ENCODE measurements at places on chromosomes 3 and 15.

DNA sequence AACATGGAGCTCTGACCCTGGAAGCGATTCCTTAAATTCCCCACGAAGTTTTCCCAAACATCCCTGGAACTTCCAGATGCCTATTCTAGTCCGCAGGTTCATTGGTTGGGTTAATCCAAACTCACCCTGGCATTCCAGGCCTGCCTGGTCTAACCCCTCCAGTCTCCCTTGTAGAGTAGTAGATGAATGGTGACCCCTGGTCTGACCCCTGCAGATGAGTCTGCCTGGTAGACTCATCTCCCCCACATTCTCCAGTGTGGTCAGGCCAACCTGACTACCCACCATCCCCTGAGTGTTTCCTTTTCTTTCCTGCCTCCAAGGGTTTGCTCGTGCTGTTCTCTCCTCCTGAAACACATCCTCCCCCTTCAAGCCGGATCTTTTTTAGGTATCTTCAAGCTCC, 10.8 kb upstream of the HRH1 start:
- DNase-seq, result no peak

GRCh38 chr3:136711277-136711676, 40.9 kb downstream of the STAG1 start:
- no peak for DNase-seq

DNA sequence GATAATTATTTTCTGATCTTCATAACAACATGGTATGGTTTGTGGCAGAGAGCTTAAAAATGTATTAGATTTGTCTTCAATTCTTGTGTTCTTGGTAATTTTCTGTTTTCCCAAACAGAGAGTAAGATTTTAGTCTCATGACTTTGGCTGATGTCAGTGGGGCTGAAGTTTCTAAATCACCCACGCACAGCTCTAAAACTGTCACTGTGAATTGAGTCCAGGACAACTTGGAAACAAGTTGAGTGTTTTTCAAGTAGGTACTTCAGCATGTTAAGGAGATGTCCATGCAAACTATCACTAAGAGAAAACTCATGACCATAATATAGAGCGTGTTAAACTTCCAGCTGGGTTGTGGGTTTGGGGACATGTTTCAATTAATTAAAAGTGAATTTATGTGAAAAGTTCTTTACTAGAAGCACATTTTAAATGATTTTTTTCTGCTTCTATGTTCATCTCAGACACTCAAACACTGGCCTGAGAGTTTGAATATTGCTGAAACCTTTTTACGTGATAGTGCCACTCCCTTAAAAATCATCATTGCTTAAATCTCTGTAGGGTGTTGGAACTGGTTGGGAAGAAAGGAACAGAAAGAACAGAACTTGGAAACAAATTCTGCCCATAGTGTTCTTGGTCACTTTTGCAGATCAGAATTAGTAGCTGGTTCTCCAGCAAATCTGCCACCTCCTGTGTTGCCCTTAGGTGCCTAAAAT, 89.8 kb downstream of the KLHL25 start:
- no peak for DNase-seq

DNA sequence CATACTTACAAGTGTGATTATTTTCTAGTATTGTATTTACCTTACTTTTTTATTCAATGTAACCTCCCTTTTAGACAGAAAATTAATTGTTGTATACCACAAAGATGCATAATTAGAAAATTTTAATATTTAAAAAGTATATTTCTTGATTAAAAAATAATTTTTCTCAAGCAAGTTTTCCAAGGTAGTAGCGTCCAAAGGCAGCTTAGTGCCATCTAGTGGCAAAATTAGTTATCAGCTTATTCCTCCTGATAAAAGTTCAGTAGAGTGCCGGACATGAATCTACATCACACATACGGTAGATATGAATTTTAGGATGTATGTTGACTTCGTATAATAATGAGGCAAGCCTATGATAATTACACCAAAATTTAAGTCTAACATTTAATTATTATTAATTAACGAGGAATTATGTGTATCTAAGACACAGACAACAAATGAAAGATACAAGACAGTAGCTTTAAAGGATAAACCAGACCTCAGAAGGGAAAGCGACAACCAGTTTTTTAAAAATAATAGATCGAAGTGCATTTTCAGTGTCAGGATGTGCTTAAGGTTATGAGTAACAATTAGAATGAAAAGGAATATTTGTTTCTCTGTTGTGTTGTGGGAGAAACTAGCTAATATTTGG, 405.9 kb downstream of the ROBO1 start:
- DNase-seq, result no peak

DNA sequence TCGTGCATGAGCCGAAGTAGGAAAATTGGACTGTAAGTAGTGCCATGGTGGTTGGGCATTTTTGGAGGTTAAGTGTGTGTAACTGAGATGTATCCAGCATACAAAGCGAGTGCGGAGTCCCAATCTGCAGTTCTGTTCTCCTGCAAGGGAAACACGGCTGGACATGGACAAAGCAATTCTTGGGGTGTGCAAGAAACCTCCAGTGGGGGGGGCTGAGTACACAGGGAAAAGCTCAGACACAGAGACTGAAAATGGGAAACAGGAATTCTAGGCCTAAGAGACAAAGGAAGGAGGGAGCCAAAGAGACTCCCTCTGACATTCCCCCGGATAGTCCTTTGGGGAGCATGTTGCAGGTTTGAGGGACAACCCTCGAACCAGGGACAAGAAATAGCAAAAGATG, 83.2 kb upstream of the PLSCR4 start:
- DNase-seq, result no peak

GRCh38 chr15:64611085-64611725, 150.8 kb downstream of the ZNF609 start:
- no peak for DNase-seq

GRCh38 chr3:1010228-1010627, 82.6 kb upstream of the CNTN6 start:
- DNase-seq, result no peak

DNA sequence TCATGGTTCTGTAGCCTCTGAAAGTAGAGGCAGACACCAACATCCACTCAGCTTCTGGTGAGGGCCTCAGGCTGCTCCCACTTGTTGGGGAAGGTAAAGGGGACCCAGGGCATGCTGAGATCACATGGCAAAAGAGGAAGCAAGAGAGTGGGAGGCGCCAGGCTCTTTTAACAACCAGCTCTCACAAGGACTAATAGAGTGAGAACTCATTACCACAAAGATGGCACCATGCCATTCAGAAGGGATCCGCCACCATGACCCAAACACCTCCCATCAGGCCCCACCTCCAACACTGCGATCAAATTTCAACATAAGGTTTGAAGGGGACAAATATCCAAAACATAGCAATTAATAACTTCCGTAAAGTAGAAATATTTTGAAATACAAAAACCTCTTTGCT, 192.3 kb downstream of the OCA2 start:
- no peak for DNase-seq

- no peak for DNase-seq
These were observed 94.9 kb downstream of the BCHE start for GRCh38 chr3:165742351-165742750.

DNA sequence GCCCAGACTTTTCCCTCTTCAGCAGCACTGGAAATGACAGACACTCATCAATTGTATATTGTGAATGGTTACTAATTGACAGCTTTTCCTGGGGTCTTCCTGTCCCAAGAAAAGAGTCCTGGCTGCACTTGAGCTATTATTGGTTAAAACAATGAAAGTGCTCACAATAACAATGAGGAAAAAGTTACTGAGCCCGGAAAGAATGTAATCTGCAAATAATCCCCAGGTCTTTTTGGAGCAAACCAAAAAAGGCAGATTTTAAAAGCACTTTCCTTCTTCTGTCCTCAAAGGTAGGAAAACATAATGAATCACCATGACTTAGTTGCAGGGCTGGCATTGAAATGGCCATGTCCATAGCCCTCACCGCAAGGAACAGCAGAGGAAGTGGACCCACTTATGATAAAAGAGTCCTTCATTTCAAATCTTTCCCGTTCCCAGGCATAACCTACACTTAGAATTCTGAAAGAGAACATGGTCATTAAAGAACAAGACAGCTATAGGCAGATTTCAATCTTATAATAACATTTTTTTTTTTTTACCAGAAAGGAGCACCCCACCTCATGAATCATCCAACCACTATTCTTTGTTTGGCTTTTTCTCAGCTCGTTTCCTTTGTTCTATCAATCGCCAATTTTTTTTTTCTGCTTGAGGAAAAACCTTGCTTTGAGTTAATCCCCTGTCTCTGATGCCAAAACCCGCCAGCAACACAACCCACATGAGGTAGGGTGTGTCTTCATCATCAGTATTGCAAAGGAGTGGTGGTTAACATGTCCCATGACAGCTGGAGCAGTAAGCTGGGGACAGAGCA, 35.5 kb upstream of the ATP1B3 start:
- DNase-seq, result no peak

GRCh38 chr3:33799202-33799551, 747 bp downstream of the PDCD6IP start:
- no peak for DNase-seq

GRCh38 chr15:48086576-48086975, 34.2 kb upstream of the SLC24A5 start:
- DNase-seq, result no peak

DNA sequence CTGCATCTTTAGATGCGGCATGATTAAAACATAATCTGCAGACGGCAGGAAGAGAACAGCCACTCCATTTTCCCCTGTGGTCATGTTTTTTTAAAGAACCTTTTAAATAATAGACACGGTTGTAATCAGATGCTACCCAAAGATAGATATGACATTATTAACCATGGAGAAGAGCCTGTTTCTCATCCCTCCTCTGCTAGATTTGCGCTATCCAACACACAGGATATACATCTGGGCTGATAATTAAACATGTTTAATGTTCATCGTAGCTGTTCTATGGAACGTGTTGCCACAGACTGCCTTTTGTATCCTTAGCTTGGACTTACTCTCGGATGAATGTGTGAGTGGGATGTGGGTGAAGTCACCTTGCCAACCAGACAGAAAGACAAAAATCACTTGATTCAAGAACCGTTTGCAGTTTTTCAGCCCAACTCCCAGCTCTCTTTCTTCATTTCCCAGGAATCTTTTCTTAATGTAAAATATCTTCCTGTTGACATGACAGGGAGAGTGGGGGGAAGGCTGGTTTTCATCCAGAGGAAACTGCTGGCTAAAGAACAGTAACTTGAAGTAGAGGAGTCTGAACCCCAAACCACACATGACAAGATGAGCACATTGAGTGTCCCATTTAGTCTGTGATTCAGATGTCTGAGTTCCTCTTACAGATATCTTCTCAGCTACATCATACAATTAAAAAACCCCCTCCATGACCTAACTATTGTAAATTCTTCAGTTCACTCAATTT, 118.6 kb upstream of the PRICKLE2 start:
- no peak for DNase-seq

DNA sequence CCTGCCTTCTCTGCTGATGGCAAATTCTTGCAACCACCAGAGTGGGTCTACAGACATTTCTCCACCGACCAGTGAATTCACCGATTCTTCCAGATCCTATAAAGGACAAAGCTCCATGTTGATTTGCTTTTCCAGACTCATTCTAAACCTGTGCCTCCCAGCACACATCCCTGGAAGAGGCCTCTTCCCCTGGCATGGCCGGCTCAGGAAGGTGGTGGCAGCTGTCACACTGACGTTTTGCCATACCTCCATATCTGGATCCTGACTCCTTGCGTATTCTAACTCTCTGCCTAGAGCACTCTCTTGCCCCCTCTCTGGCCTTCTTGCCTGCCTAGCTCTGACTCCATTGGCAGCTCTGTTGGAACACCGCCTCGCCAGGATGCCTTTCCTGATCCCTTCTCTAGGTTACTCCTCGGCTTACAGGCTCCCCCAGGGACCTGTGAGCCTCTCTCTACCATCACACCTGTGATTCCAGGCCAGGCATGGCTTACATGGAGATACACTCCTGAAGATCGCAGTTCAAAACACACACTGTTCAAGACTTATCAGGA, 31.0 kb downstream of the SLCO2A1 start:
- no peak for DNase-seq

DNA sequence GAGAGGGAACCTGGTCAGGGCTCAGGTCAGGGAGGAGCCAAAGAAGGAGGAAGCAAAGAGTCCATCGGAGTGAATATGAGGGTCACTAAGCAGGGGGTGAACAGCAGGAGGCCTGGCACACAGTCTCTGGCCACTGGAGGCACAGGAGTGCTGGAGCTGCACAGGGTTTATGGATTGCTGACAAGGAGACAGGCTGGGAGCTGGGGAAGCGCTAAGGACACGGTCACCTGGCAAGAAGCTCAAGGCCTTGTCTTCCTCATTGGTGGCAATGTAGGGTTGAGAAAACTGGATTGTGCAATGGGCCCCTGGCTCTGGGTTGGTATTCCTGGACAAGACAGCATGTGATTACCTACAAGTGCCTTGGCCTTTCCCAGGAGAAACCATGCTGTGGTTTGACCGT, 5.8 kb upstream of the CAMP start:
- no peak for DNase-seq

DNA sequence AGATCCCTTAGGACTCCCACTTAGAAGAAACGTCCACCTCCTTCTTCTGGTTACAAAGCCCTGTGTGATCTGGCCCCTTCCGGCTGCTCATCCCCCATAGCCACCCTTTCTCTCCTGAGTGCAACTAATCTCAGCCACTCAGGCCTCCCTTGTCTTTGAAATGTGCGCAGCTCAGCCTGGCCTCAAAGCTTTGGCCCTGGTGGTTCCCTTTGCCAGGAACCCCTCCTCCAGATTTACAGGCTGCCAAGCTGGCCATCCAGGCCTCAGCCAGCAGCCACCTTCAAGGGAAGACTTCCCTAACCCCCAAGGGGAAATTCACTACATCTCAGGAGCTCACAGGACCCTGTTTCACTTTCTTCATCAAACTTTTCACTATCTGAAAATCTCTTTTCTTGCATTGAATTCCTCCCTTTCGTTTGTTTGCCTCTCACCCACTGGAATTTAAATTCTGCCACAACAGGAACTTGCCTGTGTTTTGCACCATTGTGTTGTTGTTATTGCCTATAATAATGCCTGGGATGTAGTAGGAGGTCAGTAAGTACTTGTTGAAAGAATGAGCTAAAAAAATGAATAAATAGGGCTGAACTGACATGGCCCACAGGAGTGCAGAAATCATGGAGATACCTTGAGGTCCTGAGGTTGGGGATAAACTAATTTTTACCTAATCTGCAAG, 109.5 kb upstream of the PFN2 start:
- DNase-seq, result no peak

- DNase-seq, result no peak
These were observed 309.9 kb upstream of the THBS1 start for GRCh38 chr15:39270934-39271333.

- no peak for DNase-seq
These were observed 206.0 kb upstream of the WNT5A start for GRCh38 chr3:55692957-55693558.

- DNase-seq, result no peak
These were observed 643.8 kb downstream of the SQOR start for GRCh38 chr15:46278486-46279090.

- DNase-seq, result no peak
These were observed 17.5 kb downstream of the AQR start for GRCh38 chr15:34951993-34952392.

GRCh38 chr15:58227706-58228543, 89.7 kb downstream of the AQP9 start:
- DNase-seq, result peak; percentile 73

GRCh38 chr3:10505050-10505790, at the start of gene ATP2B2:
Gene ATP2B2 (minus strand): TSS chr3:10505586. CDS start chr3:10449543, 56,043 bp downstream.
- peak; percentile 20 for DNase-seq

GRCh38 chr3:136753326-136753939, 1.3 kb upstream of the STAG1 start:
- no peak for DNase-seq

GRCh38 chr15:61992518-61992917, 67.7 kb downstream of the VPS13C start:
- no peak for DNase-seq

All from CD4-positive, alpha-beta T cell treated with Interleukin-6 for 4 hours (primary cell).